ENCODE measurements at places on chromosomes 5 and 9.

DNA sequence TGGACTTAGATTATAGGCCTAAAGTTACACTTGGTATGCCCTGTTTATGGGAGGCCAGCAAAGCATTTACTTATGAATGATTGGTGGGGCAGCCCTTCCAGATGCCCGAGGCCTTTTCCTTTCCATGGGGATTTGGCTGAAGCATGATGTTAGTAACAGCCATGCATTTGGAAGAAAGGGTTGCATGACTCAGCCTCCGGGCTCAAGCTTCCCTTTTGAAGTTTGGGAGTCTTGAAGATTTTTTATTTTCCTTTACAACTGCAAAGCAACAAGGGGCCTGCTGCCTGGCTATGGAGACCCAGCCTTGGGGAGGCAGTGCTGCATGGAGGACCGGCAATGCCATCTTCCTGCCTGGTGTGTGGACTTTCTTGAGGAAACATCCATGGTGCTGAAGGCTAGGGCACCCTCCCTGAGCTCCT lies 244.7 kb downstream of the ICE1 start:
- no peak for DNase-seq

DNA sequence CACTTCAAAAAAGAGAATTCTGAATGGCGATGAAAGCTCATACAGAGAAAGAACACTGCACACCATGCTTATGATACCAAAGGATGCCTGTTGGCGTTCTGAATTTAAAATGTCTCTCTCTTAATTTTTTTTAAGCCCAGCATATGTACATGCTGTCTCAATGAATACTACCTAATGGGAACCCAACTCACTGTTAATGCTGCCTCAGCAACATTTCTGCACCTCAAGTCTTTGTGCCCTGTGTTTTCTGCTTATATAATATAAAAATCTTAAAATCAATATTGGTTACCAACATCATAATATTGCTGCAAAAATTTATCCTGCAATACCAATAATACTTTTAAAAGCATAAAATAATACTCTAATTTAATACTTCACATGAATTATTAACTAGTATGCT lies 44.1 kb upstream of the POU5F2 start:
- DNase-seq = no peak

GRCh38 chr5:54644226-54644625 lies 126.7 kb downstream of the SNX18 start:
- DNase-seq = no peak

GRCh38 chr5:10173716-10174115 lies 76.0 kb downstream of the ATPSCKMT start:
- DNase-seq = no peak

DNA sequence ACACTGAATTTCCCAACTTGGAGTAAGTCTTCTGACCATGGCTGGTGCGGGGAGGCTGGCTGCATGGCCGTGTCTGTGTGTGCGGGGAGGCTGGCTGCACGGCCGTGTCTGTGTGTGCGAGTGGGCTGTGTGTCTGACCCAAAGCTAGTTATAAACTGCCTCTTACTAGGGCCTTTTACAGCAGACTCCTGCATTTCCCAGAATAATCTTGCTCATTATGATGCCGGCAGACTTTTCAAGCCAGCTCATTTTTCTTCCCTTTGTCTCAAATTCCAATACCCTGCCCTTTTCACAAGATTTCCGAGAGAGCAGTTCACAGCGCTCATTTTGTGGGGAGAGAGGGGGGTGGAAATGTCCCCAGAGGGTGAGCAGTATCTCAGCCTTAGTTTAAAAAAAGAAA lies 470.7 kb upstream of the BRINP1 start:
- no peak for DNase-seq

DNA sequence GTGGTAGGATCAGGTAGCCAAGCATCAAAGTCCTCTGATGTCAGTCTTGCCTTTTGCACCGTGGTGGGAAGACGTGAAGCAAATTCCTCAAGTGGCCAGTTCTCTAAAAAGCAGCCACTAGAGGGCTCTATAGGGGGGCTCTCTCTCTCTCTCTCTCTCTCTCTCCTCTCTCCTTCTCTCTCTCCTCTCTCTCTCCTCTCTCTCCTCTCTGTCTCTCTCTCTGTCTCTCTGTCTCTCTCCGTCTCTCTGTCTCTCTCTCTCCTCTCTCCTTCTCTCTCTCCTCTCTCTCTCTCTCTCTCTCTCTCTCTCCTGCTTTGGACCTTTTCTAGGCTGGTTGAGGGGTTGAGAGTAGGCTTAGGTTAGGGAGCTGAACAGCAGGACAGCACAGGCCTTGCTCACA lies 13.9 kb upstream of the OSMR start:
- DNase-seq = no peak

DNA sequence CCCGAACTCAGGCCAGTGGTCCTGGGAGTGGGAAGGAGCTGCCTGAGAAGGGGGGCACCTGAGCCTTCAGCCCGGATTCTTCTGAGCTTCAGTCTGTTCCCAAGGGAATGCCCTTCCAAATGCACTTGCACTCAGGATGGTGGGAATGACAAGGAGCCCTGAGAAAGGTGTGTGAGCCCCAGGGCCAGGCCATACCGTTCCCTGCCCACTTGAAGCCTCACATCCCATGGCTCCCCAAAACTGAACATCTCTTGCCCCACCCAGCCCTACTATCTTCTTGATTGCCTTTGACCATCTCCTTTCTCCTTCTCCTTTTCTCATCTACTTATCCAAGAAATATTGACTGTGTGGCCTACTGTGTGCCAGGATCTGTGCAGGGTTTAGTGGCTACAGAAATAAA lies 84.4 kb upstream of the HSPA9 start:
- DNase-seq = no peak

- DNase-seq = no peak
Observed at GRCh38 chr9:128142061-128142460, 7.2 kb upstream of the LCN2 start.

GRCh38 chr5:179795049-179795862 lies 1.5 kb downstream of the LTC4S start:
- DNase-seq = no peak

DNA sequence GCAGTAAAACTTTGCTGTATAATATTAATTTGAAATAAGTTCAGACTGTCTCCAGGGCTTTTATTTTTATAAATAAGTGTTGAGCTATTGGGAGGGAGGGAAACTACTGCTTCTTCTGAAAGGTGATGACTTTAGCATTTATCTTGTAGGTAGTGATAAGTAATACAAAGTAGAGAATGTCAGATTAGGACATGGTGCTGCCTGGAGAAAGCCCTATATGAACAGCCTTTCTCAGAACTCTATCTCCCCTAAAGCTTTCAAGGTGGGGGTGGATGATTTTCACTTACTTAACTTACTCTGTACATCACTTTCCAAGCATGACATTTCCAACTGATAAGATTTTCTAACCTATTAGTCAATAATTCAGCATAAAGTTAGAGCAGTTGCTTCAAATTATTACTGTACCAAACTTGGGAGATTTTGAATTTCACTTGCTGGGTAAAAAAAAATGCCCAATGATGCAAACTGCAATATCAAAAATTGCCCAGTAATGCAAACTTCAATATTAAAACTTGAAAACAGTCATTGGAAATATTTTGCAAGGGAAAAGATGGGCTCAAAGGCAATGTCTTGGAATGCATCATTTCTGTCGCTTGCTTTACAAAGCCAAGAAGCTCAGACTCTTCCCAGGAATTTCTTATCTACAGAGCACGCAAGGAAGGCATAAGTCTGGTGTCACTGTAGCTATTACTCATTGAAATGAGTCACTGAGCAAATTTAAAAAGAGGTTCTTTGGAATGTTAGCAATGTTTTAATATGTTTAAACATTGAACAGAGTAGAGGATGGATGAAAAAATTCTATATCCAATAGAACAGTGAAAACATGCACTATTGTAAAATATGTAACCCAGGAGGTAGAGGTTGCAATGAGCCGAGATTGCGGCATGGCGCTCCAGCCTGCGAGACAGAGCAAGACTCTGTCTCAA lies 569.5 kb downstream of the PSAT1 start:
- DNase-seq = no peak

DNA sequence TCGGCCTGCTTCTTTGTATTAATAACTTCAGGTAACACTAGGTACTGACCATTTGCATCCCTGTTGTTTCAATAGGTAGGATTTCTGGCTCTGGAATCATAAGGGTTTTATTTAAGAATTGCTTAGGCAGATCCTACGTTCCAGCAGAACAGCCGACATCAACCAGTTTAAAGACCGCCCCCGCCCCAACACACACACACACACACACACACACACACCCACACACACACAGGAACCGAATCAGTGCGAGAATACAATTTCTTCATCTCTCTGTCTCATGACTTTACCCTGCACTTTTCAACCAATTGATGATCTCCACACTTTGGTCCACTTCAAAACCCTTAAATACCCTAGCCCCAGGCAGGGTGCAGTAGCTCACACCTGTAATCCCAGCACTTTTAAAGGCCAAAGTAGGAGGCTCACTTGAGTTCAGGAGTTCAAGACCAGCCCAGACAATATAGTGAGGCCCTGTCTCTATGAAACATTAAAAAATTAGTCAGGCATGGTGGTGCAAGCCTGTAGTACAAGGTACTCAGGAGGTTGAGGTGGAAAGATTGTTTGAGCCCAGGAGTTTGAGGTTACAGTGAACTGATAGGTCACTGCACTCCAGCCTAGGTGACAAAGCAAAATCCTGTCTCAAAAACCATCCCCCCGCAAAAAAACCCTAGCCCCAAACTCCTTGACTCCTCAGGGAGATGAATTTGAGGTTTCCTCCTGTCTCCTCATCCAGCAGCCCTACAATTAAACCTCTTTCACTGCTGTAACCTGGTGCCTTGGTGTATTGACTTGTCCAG lies 2.7 kb upstream of the MTMR12 start:
- no peak for DNase-seq

- DNase-seq = no peak
Observed at GRCh38 chr9:121753802-121754654, 102.6 kb downstream of the DAB2IP start.

- no peak for DNase-seq
Observed at GRCh38 chr9:117596678-117597077, 107.5 kb upstream of the TLR4 start.

GRCh38 chr5:79263290-79263689 lies 27.4 kb downstream of the JMY start:
- DNase-seq = no peak

GRCh38 chr5:147539053-147539452 lies 29.2 kb upstream of the DPYSL3 start:
- DNase-seq = no peak

DNA sequence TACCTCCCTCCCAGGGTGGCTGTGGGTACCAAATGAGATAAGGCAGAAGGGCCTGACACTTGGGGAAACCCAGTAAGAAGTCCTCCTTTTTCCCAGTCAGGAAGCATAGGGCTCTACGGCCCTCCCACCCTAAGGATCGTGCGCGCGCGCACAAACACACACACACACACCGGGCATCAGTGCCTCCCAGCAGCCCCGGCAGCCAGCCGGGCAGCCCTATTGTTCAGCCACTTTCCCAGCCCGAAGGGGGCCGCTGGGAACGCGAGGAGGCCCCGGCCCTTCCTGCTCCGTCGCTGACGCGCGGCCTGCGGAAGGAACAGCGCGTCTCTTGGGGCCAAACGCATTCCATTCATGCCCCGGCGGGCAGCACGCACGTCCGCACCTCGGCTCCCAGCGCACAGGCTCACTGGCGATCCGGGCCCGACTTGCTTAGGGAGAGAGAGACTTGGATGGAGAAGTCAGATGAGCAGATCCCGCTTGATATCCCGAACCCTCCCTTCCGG lies 22.6 kb downstream of the DUSP1 start:
- DNase-seq = no peak

DNA sequence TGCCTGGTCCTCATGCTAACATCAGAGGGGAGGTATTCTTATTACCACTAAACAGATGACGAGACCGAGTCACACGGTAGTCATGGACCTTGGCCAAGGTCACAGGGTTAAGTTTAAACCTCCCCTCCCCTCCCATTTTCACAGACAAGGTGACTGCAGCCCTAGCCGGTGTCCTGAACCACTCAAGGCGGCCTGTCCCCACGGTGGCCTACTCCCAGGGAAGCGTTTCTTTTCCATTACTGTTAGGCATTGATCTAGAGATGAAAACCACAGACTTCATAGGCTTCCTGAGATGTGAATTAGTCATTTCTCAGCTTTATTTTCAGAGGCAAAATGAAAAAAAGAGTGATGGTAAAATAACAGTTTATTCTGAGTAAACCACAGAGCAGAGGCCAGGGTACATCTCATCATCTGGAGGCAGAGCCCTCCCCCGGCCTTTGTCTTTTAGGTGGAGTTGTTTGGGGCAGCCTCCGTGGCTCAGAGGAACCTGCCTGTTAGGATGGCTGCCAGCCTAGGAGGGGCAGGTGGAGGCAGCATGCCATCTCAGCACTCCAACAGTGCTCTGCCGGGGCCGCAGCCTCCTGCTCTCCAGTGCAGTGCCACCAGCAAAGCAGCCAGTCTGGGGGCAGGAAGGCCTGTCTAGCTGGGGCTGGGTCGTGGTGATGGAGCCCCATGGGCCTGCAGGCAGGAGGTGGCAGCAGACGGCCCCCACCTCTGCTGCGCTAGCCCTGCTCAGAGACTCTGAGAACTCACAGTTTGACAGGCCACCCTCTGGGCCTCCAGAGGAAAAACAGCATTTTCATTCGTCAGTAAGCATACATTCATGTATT lies 71.2 kb downstream of the RAPGEF1 start:
- DNase-seq = peak; percentile 69

- no peak for DNase-seq
Observed at GRCh38 chr5:60487885-60488442, 212.0 kb downstream of the DEPDC1B start.

DNA sequence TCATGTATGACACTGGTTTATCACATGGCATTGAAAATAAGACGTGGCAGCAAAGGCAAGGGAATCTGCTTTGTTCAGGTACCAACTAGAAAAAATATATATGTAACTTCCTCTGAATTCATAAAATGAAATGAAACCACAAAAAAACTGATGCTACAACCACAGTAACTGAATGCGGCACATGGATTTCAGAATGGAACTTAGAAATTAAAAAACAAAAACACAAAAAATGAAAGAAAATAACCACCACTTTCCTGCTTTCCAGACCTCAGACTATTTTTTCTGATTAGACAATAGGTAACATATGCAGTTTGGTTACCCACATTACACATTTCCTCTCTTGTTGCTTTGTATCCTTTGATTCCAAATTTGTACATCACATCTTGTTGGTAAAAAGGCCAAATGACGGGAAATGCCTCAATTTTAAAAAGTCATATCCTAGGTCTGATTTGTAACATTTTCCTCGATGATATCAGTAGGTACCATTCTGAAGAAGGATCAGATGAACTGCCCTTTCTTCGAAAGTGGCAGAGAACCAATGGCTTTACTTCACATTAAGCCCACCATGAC lies 18.1 kb upstream of the PDCL start:
- no peak for DNase-seq

DNA sequence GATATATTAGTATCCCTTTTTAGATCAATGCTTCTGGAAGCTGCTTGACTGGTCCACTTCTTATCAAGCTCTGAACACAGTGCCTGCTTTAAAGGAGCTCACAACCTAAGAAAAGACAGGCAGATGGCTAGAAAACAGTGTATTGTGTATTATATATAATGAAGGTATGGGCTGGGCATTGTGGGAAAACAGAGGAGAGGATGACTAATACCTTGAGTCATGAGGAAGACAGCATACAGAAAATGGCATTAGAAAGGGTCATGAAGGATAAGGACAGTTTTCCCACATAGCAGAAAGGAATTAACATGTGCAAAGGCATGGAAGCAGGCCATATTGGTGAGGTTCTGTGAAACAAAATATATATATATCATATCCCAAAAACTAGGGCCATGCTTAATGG lies 309.6 kb downstream of the MLLT3 start:
- DNase-seq = no peak

- no peak for DNase-seq
Observed at GRCh38 chr9:16623989-16624743, 246.3 kb downstream of the BNC2 start.

Measured in activated CD8-positive, alpha-beta memory T cell treated with anti-CD3 and anti-CD28 coated beads, Interleukin-2, amount 50 U/mL, for 4 hours (primary cell).